ENCODE measurements at places on chromosomes 12 and 14.

DNA sequence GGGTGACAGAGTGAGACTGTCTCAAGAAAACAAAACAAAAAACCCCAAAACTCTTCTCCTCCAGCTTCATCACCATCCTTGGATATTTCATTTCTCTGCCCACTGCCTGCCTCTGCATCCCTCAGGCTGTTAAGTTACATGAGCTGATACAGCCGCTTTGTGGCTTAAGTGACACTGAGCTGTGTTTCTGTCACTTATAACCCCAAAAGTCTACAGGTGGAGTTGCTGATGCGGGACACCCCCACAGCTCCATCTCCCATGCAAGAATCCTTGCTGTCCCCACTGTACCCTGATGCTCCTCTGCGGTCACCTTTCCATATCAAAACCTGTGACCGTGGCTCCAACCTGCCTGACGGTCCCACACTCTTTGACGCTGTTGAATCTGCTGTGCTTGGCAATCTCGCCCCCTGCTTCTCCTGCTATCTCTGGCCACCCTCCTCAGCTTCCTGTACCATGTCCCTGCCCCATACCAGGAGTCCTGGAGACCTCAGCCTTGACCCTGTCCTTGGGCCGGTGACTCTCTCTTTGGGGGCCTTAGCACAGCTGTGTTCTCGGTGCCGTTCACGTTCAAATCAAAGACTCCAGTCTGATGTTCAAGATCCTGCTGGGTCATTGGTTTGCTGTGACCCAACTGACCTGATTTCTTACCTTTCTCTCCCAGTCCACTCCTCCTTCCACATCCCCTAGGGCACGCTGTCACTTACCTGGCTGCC lies 20.3 kb downstream of the HVCN1 start:
- no peak for DNase-seq

DNA sequence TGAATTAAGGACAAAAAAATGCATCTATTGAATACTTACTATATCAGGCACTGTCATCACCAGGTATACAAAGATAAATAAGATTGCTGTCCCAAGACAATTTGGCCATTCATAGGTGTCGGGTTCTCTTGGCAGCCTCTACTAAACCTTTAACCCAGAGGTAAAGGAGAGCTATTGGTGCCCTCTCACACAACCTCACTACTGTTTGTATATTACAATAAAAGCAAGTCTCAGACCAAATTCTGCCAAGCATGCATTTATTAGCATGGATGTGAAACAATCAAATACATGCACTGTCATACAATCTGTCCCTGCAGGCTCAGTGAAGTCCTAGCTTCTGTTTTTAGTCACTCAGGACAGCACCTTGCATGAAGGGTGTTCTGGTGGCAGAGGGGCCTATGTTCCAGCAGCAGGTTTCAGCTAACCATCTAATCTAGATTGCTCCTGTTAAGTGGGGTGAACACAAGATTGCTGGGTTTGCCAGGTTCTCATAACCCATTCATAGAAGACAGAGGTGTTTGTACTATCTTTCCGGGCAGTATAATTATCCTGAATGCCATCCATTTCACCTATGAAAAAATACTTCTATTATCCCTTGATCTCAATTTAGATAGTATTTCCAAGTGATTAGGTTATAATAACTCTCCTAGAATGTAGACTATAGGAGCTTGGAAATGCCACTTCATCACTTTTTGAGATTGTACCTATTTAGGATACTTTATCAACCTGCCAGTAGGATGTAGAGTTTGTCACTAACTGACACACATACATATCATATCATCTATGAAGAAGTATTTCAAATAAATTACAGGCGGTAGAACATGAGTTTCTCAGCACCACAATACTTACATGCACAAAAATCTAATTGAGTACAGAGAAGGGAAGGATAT lies 254.0 kb upstream of the KRR1 start:
- no peak for DNase-seq

DNA sequence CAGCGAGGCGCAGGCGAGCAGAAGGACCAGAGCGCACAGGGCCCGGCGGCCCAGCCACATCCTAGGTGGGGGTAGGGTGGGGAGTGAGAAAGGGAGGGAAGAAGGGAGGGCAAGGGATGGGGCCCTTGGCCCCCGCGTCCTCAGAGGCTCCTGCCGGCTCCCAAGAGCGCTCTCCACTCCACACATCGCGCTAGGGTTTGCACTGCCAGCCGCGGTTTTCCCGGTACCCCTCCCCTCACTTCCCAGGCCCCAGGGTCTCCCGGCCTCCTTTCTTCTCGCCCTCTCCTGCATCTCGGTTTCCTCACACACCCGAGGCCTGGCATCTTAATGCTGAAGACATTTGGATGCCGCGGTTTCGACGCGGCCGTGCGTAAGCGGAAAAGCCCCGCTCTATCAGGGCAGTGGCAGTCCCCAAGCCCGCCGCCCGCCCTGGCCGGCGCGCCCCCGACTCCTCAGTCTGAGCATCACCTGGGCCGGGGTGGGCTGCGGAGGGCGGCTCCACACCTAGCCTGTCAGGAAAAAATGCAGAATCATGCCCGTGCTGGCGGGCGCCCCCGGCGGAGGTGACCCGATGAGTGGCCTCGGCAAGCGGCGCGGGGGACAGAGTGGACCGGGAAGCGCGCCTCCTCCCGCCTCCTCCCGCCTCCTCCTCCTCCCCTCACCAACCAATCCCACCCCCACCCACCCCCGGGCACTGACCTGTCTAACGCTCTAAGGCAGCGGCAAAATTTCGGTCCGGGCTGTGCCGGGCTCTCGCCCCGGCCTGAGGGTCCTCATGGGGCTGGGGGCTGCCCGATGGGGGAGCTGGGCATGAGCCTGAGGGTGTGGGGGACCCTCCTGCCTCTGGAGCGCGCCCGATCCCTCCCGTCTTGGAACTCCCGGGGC lies 686 bp downstream of the B4GALNT1 start:
- DNase-seq = peak; percentile 57

DNA sequence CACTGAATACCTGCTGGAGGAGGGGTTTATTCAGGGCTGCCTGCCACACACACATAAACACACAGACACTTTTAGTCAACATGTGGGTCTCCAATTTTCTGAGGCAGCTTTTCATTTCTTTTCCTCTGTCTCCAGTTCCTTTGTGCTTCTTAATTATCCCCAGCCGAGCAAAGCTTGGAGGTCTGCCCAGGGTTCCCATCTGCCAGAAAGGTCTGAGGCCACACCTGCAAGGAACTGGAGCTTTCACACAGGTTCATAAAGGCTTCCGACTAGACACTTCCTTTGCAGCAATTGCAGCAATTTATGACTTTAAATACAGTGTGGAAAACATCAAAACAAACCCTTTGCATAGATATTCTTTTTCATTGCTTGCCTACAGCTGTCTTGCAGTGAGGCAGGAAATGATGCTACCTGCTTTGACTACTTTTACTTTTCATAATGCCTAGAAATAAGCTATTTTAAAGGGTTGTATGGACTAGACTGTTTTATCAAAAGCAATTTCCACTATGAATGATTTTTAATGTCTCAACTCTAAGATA lies 1318.9 kb downstream of the AACS start:
- DNase-seq = no peak

DNA sequence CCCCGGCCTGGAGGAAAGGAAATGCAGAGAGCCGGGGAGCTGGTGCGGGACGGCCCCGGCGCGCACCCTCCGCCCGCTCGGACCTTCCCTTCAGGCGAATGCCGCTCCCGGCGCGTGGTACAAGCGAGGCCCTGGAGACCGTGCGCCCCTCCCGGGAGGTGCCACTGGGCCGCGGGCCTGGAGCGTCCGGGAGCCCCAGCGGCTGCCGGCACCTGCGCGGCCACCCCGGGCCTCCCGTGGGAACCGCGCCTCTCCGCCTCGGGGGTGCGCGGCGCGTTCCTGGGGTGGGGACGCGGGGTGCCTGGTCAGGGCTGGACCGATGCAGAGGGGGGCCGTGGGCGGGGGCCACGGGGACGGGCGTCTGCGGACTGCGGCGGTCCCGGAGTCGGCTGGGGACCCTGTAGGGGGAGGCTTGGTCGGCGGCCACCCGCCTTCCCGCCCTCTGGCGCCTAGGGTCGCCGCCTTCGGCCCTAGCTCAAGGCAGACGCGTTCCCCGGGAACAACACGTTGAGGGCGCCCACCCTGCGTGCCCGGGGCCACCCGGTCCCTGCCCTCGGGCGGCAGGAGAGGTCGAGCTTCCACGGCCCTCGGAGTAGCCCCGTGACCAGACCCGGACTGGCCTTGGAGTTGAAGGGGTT lies 599 bp downstream of the PAPLN start:
- DNase-seq = peak; percentile 68

GRCh38 chr12:105641749-105642148 lies 311.3 kb downstream of the C12orf75 start:
- DNase-seq = no peak

DNA sequence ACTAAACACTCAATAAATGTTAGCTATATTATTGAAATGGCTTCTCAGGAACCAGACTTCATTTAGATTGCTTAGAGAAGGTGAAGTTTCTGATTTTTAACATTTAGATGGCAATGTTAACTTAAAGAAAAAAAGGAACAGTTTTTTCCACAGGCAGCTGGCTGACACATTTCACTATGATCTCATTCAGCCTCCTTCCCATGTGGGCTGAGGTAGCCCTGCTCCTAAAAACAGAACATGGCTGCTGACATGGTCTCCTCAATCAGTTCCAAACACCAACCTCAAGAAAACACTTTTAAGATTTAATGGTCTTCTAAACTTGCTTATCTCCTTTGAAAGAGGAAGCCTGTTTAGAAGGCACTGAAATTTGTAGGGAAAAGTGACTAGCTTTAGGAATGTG lies 23.8 kb downstream of the GNS start:
- no peak for DNase-seq

- no peak for DNase-seq
Measured at GRCh38 chr14:99769799-99770198, 23.4 kb upstream of the EML1 start.

GRCh38 chr12:87368259-87368658 lies 660.9 kb downstream of the C12orf50 start:
- no peak for DNase-seq

DNA sequence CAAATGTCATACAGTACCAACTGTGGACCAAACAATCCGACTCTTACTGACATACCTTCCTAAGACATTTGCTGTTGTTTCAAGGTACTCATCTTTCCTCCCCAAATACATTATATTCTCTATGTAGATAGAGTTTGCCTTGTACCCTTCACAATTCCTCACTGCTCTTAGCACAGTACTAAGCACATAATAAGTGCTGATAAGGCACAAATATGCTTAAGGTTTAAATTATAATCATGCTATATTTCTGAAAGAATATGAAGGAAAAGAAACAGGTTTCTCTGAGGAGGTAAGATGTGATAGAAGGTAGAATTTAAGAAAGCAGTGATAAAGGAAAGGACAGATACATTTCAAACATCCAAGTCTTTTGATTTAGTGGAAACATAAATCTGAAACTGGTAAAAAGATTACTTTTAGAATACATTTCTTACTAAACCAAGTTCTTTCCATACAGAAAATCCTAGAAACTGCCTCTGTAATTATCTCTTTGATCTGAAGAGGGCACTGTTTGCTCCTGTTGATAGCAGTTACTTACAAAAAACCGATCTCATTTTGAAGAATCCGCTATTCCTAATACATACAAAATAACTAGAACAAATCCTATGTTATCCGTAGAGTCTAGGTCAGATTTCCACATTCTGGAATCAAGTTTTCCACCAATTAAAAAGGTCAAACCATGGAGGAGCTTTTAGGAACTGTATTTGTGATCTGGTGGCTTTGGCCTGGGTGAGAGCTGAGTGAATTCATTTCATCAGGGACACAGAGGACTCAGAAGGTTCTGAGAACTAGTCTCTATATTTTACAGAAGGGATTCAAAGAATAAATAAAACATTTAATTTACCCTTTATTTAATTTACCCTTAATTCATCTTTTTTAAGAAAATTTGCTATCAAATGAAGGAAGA lies 311.9 kb downstream of the DAD1 start:
- peak; percentile 29 for DNase-seq

GRCh38 chr12:18446061-18446644 lies 184.8 kb downstream of the PIK3C2G start:
- DNase-seq = peak; percentile 14

DNA sequence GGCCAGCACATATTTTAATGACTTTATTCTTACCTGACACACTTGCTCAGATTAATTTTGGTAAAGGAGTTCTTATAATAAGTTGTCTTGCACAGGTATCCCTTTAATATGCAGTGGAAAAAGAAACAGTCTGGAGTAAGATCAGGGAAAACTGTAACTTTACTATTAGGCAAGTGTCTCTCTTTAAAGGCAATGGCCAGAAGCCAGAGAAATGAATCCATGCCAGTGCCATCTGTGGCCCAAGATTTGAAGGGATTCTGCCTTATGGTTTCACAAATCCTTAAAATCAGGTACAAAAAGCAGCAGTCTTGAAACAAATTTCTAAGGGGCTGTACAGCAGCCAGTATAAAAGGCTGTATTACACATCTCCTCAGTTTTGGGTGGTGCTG lies 22.4 kb downstream of the NFYB start:
- DNase-seq = no peak

- peak; percentile 82 for DNase-seq
Measured at GRCh38 chr14:33764876-33765650, 185.8 kb downstream of the EGLN3 start.

DNA sequence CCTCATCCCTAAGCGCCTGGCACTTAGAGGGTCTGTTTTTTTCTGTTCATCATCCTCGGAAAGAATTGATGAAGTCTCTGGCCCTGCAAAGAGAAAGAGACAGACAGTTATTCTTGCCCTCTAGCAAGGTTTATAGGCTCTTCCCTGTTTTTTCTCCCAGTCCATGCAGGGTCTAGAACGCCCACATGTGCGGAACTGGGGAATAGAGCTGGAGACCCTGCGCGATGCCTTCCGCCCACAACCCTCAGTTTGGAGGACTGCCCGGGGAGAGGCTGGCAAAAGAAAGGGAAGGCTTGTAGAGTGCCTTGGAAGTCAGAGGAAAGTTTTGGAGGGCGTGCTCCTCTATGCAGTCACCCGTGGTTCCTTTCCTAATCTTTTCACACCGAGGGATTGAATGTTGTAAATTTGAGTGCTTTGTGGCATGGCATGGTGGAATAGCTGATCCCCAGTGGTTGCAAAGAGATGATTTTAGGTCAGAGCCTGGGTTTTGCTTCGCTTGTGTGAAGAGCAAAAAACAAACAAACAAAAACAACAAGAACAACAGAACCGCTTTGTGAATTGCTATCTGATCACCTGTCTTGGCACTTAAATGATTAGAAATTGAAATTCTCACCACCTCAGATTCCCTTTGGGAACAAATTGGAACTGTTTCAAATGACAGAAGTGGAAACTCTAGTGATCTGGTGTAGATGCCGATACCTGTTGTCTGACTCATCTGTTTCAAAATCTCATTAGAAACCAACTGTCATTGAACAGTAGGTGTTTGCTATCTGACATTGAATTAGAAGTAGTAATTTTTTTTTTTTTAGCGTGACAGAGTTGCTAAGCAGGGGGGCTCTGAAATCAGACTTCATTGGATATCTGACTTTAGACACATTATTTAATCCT lies 947 bp downstream of the GAS2L3 start:
- peak; percentile 36 for DNase-seq

DNA sequence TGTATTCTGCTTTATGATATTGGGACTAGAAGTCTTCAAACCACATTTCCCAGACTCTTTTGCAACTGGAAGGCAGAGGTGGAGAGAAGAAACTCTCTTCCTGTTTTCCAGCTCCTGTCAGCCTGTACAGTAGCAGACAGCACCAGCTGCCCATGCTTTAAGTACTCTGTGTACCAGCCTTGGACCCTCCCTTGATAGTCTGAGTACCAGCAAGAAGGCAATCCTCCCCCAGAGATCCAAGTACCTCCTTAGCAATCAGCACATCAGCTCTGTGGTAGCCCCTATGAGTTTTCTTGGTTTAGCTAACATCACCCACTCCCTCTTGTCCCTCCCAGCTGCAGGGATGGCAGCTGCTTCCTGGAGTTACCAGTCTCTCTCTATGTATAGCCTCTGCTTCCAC lies 56.3 kb downstream of the STXBP6 start:
- no peak for DNase-seq

GRCh38 chr12:128483526-128484255 lies 216.7 kb downstream of the TMEM132C start:
- DNase-seq = no peak
